ENCODE measurements at places on chromosomes 5 and 9.

- DNase-seq = no peak
Observed at GRCh38 chr5:154740957-154741356, 14.2 kb upstream of the LARP1 start.

- DNase-seq = no peak
Observed at GRCh38 chr5:74833537-74834266, 32.5 kb downstream of the FAM169A start.

DNA sequence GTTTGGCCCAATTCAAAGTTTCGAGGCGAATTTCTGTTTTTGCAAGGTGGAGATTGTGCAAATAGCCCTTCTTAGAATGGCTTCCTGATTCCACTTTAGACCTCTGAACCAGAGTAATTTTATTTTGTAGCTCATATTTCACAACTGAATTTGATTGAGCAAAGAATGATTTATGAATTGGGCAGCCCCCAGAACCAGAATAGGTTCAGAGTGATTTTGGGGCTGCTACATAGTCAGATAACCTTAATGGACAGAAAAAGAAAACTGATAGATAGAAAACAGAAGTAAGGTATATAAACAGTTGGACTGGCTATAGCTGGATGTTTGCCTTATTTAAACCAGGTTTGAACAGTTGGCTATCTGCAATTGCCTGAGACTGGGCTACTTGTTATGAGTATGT lies 156.6 kb downstream of the YIPF5 start:
- no peak for DNase-seq

- DNase-seq = no peak
Observed at GRCh38 chr9:93244510-93245436, 60.8 kb downstream of the WNK2 start.
